ENCODE measurements at places on chromosomes 6 and 20.

GRCh38 chr6:69061066-69061465, 426.0 kb downstream of the ADGRB3 start:
- DNase-seq, result no peak

GRCh38 chr20:18692447-18692846, 104.6 kb downstream of the DTD1 start:
- DNase-seq, result no peak

- no peak for DNase-seq
These were observed 49.8 kb upstream of the NEDD9 start for GRCh38 chr6:11282245-11282644.

- no peak for DNase-seq
These were observed 10.4 kb upstream of the CALHM5 start for GRCh38 chr6:116500969-116501433.

DNA sequence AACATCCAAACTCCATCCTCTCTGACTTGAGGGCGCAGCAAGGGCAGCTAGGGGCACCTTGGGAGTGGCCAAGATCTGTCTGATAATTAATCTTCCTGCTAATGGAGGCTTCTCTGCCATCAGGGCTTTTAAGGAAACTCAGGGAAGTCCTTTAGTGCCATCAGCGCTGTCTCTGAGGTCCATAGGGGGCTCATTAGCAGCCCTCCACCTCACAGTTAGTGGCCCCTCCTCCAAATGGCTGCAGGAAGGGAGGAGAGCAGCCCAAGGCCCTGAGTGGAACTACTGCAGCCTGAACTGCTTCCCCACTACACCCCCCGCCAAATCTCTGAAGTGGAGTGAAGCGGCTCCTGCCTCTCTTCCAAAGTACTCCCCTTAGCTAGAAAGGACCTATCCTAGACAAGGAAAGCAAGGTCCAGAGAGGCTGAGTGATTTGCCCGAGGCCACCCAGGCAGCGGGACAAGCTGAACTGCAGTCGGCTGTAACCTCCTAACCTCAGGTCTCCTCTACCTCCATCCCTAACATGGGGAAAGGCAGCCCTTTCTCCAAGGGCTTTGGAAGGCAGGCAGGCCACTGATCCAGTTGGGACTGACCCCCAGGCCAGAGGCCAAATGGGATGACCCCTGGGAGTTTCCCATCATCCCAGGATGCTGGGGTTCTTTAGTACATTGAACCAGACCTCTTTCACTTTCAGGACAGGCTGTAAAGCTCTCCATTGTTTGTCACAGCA, 39.5 kb upstream of the ZFAND3 start:
- DNase-seq, result no peak

GRCh38 chr6:51640021-51640420, 447.4 kb downstream of the PKHD1 start:
- DNase-seq, result no peak

DNA sequence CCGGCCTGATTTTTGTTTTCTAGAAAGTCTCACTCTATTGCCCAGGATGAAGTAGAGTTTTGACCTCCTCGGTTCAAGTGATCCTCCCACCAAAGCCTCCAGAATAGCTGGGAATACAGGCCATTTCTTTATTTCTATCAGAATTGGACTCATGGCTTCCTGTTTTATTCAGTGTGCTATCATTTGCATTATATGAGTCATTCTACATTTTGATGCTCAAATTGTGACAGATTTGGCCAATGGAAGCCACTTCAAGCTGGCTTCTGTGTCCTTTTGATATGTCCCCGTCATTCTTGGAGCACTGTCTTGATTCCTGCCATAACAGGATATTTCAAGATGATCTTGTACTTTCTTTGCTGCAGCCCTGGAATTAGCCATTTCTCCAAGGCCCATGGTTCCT, 75.1 kb downstream of the CNBD2 start:
- DNase-seq, result no peak

GRCh38 chr20:4985658-4986057, 15.7 kb downstream of the SLC23A2 start:
- DNase-seq, result no peak

GRCh38 chr20:47907031-47907675, 121.9 kb upstream of the SULF2 start:
- DNase-seq, result no peak

DNA sequence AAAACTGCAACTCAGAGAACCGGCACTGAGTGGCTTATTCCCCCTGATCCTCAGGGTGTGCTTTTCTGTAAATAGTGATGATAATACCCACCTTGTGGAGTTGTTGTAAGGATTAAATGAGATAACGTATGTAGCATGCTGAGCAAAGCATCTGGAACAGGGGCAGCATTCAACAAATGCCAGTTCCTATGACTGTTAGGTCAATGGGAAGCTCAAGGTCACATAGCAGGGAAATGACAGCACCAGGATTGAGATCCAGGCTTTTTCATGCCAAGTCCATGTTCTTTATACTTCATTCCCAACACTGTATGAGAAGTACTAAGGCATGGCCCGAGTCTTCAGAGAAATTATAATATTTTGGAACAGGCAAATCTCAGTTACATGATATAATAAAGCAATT, 5.1 kb downstream of the RCAN2 start:
- no peak for DNase-seq

- DNase-seq, result no peak
These were observed 124.8 kb downstream of the COL12A1 start for GRCh38 chr6:75081047-75081446.

GRCh38 chr20:59376109-59376841, 75.9 kb downstream of the EDN3 start:
- DNase-seq, result no peak

DNA sequence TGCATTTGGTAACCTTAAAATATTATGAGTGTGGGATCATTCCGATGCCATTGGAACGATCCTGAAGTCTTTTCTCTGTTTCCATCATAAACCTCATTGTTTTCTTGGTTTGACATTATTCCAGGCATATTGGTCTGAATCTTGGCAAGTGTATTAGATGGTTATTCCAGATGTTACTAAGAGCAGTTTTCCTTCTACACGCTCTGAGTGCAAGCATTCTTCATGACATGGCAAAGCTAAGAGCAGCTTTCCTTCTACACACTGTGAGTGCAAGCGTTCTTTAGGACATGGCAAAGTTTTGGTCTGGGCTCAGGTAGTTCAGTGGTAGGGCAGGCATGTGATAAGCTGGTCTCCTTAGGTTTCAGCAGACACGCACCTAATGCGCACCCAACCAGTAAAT, 53.0 kb downstream of the SMOC2 start:
- DNase-seq, result no peak

DNA sequence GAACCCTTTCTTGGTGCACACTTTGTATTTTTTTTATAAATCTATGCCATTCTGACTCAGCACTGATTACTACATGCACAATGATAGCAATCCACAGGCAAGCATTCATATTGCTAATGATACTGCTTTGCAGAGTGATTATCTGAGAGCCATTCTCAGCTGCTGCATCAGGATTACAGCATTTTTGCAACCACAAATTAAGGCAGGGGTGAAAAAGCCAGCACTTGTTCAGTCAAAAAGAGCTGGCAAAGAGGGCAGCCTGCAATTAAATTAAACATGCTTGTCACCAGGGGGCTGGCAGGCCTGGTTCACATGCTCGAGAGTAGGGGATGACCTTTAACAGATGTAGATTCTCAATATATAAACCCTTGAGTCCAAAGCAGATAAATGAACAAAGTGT, 40.7 kb upstream of the SLC17A4 start:
- DNase-seq, result no peak

DNA sequence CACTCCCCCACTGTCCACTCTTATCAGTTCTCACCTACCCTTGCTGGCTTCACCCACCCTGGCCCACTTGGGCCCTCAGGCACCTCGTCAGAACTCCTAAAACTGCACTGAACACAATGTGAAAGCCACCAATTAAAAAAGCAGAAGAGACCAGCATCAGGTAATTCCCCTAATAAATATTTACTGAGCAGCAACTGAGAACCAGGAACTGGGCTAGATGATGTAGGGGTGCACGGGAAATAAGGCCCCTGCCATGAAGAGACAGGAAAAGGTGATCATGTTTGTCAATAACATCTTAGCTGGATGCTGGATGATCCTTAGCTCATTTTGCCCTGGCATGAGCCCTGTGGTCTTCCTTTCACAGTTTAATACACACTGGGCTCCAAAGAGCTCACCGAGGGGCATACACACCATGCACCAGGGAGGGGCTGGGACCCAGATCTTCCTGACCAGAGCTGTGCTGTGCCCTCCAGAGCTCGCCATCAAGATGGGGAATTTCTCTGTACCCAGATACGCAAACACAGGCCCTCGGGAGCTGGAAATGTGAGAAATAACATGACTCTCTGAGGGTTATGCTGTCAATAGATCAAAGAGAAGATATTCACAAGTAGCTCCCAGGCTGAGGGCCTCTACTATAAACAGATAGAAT, 113.6 kb upstream of the SLC22A16 start:
- DNase-seq, result no peak

DNA sequence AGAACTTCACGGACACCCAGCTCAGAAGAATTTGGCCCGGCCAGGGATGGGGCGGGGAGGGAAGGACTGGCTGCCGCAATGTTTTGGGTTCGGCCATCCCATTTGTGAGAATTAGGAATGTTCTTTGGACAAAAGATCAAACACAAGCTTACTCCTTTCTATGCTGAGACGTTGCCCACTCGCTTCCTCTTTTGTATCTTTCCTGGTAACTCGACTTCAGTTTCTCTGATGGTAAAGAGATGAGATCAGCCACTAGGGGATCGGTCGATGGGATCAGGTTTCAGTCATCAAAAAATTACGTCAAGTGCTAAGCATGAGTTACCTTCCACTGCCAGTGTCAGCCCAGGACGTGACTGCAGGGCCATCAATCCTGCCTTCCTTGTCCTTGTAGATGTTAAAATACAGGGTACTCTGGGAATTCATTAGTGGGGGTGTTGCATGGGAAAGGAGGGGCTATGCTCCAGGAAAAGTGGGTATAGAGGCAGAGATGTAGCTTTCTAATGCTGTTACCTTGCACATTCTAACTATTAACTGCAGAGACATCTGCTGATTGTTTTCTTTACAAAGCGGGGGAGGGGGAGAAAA, 190.2 kb downstream of the TSHZ2 start:
- DNase-seq, result no peak

DNA sequence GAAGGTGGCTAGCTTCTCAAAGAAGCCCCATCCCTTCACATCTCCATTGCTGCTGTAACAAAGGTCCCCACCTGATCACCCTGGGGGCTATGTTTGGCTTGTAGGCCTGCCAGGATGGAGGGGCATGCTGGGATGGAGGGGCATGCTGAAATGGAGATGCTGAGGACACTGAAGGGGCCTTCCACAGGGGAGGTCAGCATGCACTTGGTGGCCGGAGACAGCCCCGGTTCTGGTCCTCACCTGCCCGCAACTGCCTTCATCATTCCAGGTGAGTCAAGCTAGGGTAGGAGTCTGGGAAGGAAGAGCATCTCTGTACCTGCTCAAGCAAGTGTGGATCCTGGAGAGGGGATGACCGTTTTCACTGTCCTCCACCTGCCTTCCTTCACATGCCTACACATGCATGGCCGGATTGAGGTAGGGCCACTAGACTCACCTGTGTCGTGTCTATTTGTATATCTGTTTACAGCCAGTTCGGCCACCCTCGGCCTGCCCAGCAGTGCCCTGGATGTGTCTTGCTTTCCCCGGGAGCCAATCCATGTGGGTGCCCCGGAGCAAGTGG, 6.0 kb downstream of the L3MBTL1 start:
- no peak for DNase-seq

- DNase-seq, result no peak
These were observed 66.6 kb upstream of the CTNNBL1 start for GRCh38 chr20:37627060-37627766.

DNA sequence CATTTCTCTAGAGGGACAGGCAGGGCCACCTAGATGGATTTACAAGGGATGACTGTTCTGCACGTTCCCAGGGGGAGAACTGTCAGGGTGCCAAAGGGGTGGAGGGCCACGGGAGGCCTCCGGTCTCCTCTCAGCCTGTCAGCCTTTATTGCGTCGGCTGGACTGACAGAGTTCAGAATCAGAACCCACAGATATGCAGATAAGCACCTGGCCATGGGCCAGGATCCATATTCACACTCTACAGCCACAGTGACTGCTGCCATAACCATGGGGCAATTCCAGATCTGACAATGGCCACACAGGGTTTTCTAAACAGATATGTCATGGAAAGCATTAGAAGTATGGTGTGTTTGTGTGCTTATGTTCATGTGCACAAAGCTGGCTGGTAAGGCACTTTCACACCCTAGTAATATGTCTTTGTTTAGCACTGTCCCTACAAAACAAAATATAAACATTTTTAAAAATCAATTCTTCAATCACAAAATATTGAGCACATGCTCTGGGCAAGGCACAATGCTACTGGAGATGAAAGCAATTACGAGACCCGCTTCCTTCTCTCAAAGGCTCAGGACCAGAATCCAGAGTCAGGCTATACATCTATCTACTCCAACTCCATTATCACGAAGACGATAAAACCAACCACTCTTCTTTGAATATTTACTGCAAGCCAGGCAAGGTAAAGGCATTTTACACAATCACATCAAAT, 29.1 kb downstream of the TRAM2 start:
- DNase-seq, result no peak

- no peak for DNase-seq
These were observed 10.5 kb downstream of the NKX2-2 start for GRCh38 chr20:21503345-21503744.

DNA sequence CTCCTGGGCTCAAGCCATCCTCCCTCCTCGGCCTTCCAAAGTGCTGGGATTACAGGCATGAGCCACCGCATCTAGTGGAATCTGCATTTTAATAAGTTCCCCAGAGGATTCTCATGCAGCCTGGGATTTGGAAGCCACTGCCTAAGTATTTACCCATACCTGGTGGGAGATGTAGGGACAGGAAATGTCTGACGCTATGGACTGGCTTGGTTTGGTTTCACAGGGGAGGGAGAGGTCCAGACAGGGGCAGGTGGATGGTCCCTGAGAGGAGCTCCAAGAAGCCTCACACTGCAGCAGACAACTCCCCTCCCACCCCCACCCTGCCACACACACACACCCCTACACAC, 4.4 kb downstream of the VSTM2L start:
- DNase-seq, result no peak

DNA sequence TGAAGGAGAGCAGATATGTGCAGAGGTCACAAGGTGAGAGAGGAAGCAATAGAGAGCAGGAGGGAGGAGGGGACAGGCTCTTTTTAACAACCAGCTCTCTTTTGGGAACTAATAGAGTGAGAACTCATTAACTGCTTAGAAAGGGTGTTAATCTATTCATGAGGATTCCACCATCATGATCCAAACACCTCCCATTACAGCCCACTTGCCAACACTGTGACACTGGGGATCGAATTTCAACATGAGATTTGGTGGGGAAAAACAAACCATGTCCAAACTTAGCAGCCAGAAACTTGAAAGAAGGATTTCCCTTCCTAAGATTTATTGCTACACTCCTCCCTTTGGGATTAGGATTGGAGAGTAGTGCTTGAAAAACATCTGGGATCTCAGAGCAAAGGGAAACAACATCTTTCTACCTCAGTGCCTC, 135.5 kb upstream of the PLCB4 start:
- no peak for DNase-seq

- no peak for DNase-seq
These were observed 30.0 kb downstream of the GJA10 start for GRCh38 chr6:89924231-89924630.

GRCh38 chr6:33834401-33835392, 30.9 kb upstream of the MLN start:
- no peak for DNase-seq

Data from D341Med (cell line).